ENCODE measurements at places on chromosomes 5 and 9. TPM values are rescaled to one million over a fixed set of nuclear protein-coding genes. Genes with fewer than 3 reads are reported as not detected.
A peak's percentile ranks its signal among the peaks of the same experiment; 100 is the strongest.

DNA sequence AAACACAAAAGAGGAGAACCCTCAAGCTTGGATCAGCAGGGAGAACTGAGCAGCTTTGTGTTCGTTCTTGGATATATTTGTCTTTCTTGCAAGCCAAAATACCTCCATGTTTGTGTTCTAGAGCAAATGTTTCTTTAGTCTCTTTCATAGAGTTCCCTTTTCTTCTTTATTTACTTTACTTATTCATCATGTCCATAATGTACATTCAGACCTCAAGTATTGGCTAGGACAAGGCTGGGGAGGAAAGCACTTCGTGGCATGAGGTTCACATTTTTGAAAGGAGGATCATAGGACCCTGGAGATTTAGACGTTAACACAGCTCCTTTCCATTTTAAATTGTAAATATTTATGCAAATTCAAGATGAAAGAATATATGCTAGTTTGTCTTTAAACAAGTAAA, 590.2 kb upstream of the MEF2C start:
- no peak overlapping the region for H3K4me3 ChIP-seq
- no peaks in the 10 kb centered on the region for H3K27me3 ChIP-seq
- H3K36me3 ChIP-seq: no peaks in the 10 kb centered on the region
- H3K27ac ChIP-seq: no peak overlapping the region
- no peaks in the 10 kb centered on the region for H3K4me1 ChIP-seq

The TTC16 gene
- total RNA-seq: 0.61 TPM

DNA sequence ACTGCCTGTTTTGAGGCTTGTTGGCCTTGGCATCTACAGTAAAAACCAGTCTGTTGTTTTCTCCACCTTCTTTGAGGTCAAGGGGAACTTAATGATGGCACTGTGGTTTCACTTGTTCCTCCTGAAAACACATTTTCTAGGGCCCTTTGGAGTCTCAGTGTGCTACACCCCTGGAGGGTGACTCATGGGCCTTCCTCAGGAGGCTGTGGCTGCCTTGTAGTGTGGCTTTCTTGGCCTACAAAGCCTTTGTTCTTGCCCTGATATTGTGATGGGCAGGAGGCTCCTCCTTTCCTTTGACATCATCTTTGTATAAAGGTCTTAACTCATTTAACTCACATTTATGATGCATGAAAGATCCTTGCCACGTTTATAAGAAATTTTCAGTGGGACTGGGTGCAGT, 56.3 kb upstream of the GPBP1 start:
- no peaks in the 10 kb centered on the region for H3K4me1 ChIP-seq
- no peak overlapping the region for H3K4me3 ChIP-seq
- H3K27me3 ChIP-seq: no peaks in the 10 kb centered on the region
- no peak for DNase-seq

The CTSL gene
- 467 TPM for total RNA-seq

GRCh38 chr9:89471390-89471789, 26.5 kb downstream of the SEMA4D start:
- H3K36me3 ChIP-seq: peaks cover 8% of the 10 kb centered on the region
- no peak overlapping the region for H3K27ac ChIP-seq
- no peak overlapping the region for H3K4me3 ChIP-seq
- no peaks in the 10 kb centered on the region for H3K27me3 ChIP-seq
- H3K4me1 ChIP-seq: peaks cover 13% of the 10 kb centered on the region
- DNase-seq: no peak

DNA sequence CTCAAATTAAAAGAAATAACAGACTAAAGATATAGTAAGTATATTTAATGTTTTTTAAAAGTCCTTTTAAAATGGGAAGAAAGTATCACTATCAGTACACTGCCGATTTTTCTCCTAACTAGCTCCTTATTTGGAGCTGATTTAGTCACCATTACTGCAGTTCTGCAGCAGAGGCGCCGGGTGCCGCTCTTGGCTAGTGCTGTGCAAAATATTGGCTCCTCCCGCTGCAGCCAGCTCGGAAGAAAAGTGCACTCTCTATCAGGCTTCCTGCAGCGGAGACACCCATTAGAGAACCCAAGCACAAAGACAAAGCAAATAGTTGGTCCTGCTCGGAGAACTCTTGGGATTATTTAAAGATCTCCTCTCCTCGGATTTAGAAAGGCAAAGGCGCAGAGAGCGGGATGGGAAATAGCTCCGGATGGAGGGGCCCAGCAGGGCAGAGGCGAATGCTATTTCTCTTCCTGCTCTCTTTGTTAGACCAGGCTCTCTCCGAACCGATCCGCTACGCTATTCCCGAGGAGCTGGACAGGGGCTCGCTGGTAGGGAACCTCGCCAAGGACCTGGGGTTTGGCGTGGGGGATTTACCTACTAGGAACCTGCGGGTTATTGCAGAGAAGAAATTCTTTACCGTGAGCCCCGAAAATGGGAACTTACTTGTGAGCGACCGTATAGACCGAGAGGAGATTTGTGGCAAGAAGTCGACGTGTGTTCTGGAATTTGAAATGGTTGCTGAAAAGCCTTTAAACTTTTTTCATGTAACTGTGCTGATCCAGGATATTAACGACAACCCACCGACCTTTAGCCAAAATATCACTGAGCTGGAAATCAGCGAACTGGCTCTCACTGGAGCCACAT, at the start of gene PCDHGB3:
PCDHGB3 (plus strand) TSS at position 249 of the 855 bp plus-strand sequence; CDS start at position 402, 153 bp downstream.
- H3K27me3 ChIP-seq: no peaks in the 10 kb centered on the region
- no peak within 1 kb of the TSS for H3K4me3 ChIP-seq
- H3K27ac ChIP-seq: no peak within 1 kb of the TSS
- no peak for DNase-seq

The CFAP157 gene
- 22.6 TPM for total RNA-seq

GRCh38 chr5:62690421-62690820, 111.8 kb downstream of the LRRC70 start:
- no peaks in the 10 kb centered on the region for H3K36me3 ChIP-seq
- no peaks in the 10 kb centered on the region for H3K4me1 ChIP-seq
- no peak overlapping the region for H3K27ac ChIP-seq
- no peaks in the 10 kb centered on the region for H3K27me3 ChIP-seq

DNA sequence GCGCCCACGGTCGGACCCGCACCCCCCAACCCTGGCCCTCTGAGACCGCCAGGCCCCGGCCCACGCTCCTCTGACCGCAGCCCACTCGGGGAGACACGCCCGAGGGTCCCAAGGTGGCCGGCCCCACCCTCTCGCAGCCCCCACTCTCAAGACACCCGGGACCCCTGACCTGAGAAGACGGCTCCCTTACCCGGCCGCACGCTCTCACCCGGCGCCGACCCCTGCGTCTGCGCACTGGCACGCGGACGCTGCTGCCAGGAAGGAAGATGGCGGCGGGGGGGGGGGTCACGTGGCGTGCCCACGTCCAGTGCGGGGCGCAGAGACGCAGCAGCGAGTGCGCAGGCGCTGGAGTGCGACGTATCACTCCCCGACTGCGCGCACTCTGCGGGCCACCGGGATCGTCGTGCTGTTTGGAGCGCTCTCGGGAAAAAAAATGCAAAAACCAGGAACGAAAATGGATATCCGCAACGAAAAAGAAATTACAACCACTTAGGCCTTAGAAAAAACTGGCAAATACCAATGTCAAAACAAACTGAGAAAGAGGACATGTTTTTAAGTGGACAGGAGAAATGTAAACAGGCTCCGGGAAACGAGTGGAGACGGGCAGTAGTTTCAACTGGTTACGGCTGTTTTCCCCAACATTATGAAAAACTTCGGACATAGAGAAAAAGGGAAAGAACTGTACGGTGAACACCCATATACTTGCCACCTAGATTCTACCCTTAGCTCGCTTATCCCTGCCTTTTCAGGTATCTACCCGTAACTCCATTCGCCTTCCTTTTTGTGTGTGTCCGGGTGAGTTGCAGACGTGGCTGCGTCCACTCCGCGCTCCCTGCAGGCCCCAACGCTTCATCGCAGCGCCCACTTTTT, at the start of gene MRPL36:
MRPL36 (minus strand) TSS at position 236 of the 870 bp plus-strand sequence. CDS start 902 bp downstream, outside the sequence.
- DNase-seq: peak; percentile 98
- H3K4me3 ChIP-seq: peak within 1 kb of the TSS; percentile 80
- H3K36me3 ChIP-seq: peaks cover 53% of the 10 kb centered on the region
- H3K27me3 ChIP-seq: no peaks in the 10 kb centered on the region

The PCDHA10 gene
- total RNA-seq: 2.6 TPM

The TLE1 gene
- 65.3 TPM for total RNA-seq

The SH3RF2 gene
- total RNA-seq: 0.94 TPM

- peak within 1 kb of the TSS; percentile 92 for H3K27ac ChIP-seq
- peaks cover 27% of the 10 kb centered on the region for H3K4me1 ChIP-seq
- H3K4me3 ChIP-seq: peak within 1 kb of the TSS; percentile 54
Observed at GRCh38 chr9:89177944-89178829, at the start of gene SHC3. Gene SHC3, minus strand, starts transcription at chr9:89178818. Its CDS starts 358 bp downstream, at chr9:89178460.

- DNase-seq: no peak
- H3K27ac ChIP-seq: no peak overlapping the region
- no peak overlapping the region for H3K4me3 ChIP-seq
- H3K27me3 ChIP-seq: peaks cover 94% of the 10 kb centered on the region
Observed at GRCh38 chr9:93951655-93952118, 3.5 kb downstream of the BARX1 start.

The ASTN2 gene
- 35.8 TPM for total RNA-seq

Measured in spinal cord (tissue), 10 donors.